ENCODE measurements at places on chromosomes 6 and 20.

DNA sequence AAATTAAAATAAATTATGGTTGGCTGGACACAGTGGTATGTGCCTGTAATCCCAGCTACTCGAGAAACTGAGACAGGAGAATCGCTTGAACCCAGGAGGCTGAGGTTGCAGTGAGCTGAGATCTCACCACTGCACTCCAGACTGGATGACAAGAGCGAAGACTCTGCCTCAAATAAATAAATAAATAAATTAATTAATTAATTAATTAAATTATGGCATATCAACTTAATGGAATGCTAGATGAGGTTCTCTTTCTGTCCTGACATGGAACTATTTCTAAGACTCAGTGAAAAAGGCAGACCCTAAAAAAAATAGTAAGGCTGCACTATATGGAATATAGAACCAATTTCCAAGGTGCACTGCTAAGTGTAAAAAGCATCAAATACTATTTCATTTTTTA lies 4.8 kb downstream of the SRPK1 start:
- peaks cover 18% of the 10 kb centered on the region for H3K4me1 ChIP-seq
- H3K36me3 ChIP-seq = peaks cover 23% of the 10 kb centered on the region
- no peak overlapping the region for H3K27ac ChIP-seq
- DNase-seq = no peak

DNA sequence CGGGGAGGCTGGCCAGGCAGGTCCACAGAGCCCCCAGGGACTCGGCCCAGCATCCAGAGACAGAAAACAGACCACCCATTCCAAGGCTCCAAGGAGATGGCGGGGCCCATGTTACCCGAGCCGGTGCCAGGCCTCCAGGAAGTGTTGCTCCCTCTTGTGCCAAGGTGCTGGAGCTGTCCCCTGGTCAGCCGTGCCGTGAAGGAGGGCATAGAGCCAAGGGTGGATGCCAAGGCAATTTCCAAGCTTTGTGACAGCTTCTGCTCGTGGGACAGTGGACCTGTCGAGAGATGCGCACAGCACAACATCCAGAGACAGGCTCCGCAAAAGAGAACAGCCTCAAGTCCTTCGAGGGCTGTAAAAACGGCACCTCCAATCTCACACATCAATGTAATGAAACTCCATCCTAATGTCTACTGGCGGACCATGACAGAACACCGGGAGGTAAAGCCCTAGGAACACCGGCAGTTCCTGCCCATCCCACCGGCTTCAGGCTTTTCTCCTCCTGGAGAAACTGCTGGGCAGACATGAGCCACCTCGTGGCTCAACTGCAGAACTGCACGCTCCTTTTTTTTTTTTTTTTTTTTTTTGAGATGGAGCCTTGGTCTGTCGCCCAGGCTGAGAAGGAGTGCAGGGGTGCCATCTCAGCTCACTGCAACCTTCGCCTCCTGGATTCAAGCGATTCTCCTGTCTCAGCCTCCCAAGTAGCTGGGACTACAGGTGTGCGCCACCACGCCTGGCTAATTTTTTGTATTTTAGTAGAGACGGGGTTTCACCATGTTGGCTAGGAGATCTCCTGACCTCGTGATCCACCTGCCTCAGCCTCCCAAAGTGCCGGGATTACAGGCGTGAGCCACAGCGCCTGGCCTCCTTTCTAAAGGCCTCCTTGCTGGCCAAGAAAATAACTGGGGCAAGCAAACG lies 30.9 kb upstream of the AVP start:
- DNase-seq = peak; percentile 46
- no peak overlapping the region for H3K4me3 ChIP-seq
- H3K4me1 ChIP-seq = peaks cover 11% of the 10 kb centered on the region

DNA sequence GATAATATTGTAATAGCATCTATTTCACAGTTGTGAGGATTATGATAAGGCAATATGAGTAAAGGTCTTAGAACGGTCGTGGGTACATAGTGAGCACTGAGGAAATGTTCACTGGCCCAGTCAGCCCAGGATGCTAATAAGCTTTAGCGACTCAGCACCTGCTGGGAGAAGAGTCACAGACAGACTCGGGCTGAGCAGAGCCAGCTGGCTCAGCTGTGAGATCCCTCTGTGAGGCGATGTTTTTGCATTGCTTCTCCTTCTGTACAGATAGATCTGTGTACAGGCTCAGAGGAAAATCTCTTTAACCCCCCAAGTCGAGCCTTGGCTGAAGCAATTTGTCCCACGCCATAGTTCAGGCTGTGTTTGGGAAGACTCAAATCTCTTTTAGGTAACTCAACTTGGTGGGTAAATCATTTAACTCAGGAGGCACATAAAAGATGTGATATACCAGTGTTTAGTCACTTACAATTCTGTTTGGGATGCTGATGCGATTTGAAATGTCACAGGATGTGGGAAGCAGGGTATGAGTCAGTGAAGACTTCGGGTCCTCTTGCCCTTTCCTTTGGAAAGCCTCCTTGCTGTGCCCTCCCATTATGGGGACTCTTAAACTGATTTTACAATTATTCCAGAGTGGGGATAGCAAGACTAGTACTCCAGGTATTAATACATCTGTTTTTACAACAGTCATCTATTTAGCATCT lies 53.1 kb downstream of the PHACTR1 start:
- no peaks in the 10 kb centered on the region for H3K4me1 ChIP-seq
- H3K36me3 ChIP-seq = no peaks in the 10 kb centered on the region
- DNase-seq = no peak
- H3K27me3 ChIP-seq = peaks cover 2% of the 10 kb centered on the region
- no peak overlapping the region for H3K4me3 ChIP-seq
- H3K27ac ChIP-seq = no peak overlapping the region

GRCh38 chr6:154504102-154504501 lies 6.4 kb downstream of the CNKSR3 start:
- no peak for DNase-seq
- H3K36me3 ChIP-seq = peaks cover 3% of the 10 kb centered on the region
- peaks cover 39% of the 10 kb centered on the region for H3K4me1 ChIP-seq
- peaks cover 2% of the 10 kb centered on the region for H3K27me3 ChIP-seq
- H3K4me3 ChIP-seq = no peak overlapping the region
- H3K27ac ChIP-seq = no peak overlapping the region

- H3K4me1 ChIP-seq = peaks cover 7% of the 10 kb centered on the region
- no peaks in the 10 kb centered on the region for H3K36me3 ChIP-seq
- H3K27ac ChIP-seq = no peak overlapping the region
- H3K4me3 ChIP-seq = no peak overlapping the region
- no peak for DNase-seq
These were observed 9.2 kb downstream of the SLCO4A1 start for GRCh38 chr20:62651285-62652021.

GRCh38 chr20:59987135-59987534 lies 28.9 kb downstream of the CDH26 start:
- H3K36me3 ChIP-seq = no peaks in the 10 kb centered on the region
- H3K27me3 ChIP-seq = no peaks in the 10 kb centered on the region
- H3K4me3 ChIP-seq = no peak overlapping the region
- H3K27ac ChIP-seq = no peak overlapping the region

DNA sequence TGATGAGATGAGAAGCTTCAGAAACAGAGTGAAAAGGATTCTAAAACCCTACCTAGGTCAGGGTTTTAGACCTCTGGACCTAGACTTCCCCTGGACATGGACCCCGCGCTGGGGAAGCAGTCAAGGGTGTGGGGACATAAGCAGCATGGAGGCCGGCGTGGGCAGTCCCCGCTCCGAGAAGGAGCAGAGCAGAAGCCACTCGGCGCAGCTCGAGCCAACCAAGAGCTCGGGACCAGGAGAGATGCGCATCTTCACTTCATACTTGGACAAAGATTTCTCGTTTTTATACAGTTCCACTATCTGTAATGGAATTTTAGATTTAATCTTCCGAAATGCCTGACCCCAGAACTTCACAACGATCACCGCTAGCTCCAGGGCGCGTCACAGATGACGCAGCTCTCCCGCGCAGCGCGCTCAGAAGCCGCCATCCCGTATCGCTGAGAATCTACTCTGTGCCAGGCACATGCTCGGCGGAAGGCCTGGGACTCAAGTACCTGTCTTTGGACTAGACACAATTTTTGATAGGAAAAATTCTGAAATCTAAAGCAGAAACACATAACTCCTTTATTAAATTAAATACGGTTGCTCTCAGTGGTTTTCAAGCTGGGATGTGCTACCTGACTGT lies 60.3 kb downstream of the WDR27 start:
- no peak overlapping the region for H3K27ac ChIP-seq
- peaks cover 14% of the 10 kb centered on the region for H3K36me3 ChIP-seq
- peaks cover 7% of the 10 kb centered on the region for H3K27me3 ChIP-seq
- H3K4me1 ChIP-seq = peaks cover 15% of the 10 kb centered on the region

GRCh38 chr6:131225127-131225526 lies 89.9 kb downstream of the AKAP7 start:
- H3K27me3 ChIP-seq = no peaks in the 10 kb centered on the region
- DNase-seq = no peak
- no peak overlapping the region for H3K4me3 ChIP-seq
- no peaks in the 10 kb centered on the region for H3K4me1 ChIP-seq
- H3K36me3 ChIP-seq = peaks cover 4% of the 10 kb centered on the region

DNA sequence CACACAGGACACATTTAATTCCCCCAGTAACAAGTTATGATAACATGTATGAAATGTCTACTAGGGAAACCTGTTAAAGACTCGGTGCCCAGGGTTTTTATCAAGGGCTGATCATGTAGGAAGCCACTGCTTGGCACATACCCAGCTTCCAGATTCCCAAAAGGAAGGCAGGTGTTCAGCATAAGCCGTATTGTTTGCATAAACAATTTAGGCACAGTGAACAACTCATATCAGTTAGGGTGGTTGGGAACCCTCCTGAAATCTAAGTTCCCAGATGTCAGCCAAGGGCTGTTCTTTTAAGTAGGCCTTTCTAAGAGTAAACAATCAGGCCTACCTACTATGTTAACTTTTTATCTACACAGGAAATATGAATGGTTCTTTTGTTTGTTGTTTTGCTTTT lies 74.1 kb downstream of the ASXL1 start:
- peaks cover 1% of the 10 kb centered on the region for H3K27me3 ChIP-seq
- peak overlapping the region; percentile 92 for H3K27ac ChIP-seq
- peaks cover 59% of the 10 kb centered on the region for H3K36me3 ChIP-seq
- no peak for DNase-seq

DNA sequence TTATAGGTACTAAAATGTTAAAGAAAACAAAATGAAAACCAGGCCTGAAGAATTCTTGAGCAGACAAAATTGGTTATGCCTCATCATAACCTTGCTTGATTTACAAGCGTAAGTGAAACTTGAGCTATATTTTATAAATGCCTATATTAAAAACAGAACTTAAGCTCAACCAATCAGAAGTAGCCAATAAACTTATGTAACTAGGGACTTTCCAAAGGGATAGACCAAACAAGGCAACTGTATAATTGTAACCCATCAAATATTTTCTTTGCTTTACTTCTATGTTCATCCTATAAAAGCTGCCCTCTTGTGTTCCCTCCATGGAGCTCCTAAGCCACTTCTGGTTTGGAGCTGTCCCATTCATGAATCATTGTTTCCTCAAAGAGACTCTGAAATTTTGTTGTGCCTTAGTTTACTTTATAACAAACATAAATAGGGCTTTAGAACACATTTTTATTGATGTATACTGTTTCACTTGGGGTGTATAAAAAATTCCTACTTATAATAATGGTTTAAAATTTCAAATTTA lies 101.6 kb upstream of the CARMIL1 start:
- no peak overlapping the region for H3K4me3 ChIP-seq
- H3K27ac ChIP-seq = no peak overlapping the region
- H3K27me3 ChIP-seq = peaks cover 3% of the 10 kb centered on the region
- DNase-seq = no peak

DNA sequence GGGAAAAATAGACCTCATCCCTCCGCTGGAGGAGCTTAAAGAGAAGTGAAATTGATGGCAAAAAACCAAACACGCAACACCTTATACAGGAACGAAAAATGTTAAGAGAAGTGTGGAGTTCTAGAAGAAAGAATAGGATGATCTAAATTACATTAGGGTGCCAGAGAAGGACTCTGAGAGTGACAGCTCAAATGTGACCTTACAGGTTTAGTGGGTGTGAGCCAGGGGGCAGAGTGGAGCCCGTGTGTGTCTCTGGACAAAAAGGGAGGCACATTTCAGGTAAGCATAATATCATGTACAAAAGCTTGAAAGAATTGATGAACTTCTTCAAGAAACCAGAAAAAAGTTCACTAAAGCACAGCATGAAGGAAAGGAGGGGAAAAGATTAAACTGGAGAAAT lies 20.8 kb downstream of the HLA-DRA start:
- H3K4me3 ChIP-seq = no peak overlapping the region
- no peaks in the 10 kb centered on the region for H3K36me3 ChIP-seq
- no peak overlapping the region for H3K27ac ChIP-seq
- DNase-seq = no peak
- no peaks in the 10 kb centered on the region for H3K4me1 ChIP-seq

- H3K4me3 ChIP-seq = no peak overlapping the region
- DNase-seq = no peak
- H3K4me1 ChIP-seq = peaks cover 7% of the 10 kb centered on the region
- H3K27me3 ChIP-seq = peaks cover 3% of the 10 kb centered on the region
These were observed 26.9 kb downstream of the JPH2 start for GRCh38 chr20:44160133-44160532.

GRCh38 chr6:49514571-49515484 lies 15.1 kb downstream of the GLYATL3 start:
- no peak for DNase-seq
- H3K36me3 ChIP-seq = no peaks in the 10 kb centered on the region

GRCh38 chr6:44500074-44500473 lies 112.6 kb downstream of the CDC5L start:
- no peaks in the 10 kb centered on the region for H3K36me3 ChIP-seq
- no peaks in the 10 kb centered on the region for H3K4me1 ChIP-seq

GRCh38 chr6:33504486-33504885 lies 50.1 kb downstream of the ZBTB9 start:
- peaks cover 15% of the 10 kb centered on the region for H3K4me1 ChIP-seq
- H3K27ac ChIP-seq = no peak overlapping the region
- peaks cover 2% of the 10 kb centered on the region for H3K27me3 ChIP-seq
- no peak for DNase-seq

DNA sequence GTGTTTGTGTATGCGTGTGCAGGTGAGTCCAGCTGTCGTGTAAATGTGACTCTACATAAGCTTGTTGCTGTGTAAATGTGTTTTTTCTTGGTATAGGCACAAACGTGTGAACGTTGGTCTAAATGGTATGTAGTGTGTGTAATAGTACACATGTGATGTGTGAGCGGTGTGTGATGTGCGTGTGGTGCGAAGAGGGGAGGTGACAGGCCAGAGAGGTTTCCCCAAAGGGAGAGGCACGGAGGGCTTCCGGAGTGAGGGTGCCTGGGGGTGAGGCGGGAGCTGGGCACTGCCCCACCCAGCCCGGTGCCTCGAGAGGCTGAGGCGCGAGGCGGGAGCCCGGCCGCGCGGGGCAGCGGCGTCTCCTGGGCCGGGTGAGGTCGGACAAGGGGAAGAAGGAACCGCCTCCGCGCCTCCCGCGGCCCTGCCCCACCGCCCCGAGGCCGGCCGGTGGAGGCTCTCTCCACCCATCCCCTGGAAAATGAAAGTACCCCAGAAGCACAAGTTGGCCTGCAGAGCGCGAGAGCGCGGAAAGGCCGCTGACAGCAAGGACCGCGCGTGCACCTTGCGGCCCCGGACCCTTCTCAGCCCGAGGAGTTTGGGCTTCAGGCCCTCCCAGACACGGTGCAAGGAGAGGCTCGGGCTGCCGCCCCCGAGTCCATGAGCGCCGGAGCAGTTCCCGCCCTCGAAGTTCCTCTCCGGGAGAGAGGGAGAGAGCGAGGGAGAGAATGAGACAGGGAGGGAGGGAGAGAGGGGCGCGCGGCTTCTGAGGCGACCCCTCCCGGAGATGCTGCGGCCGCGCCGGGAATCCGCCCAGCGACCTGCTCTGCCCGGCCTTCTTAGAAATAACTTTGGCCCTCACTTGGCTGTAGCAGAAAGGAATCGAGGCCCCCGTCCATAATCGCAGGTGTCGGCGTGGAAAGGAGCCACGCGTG lies 43.2 kb upstream of the OSTM1 start:
- DNase-seq = no peak
- peak overlapping the region; percentile 71 for H3K27ac ChIP-seq
- H3K27me3 ChIP-seq = peaks cover 56% of the 10 kb centered on the region
- H3K4me3 ChIP-seq = peak overlapping the region; percentile 92
- H3K4me1 ChIP-seq = peaks cover 38% of the 10 kb centered on the region

Measured in endothelial cell (in vitro differentiated cells).